CD8-positive, alpha-beta memory T cell (primary cell): ENCODE measurements at places on chromosomes 2 and 18.

GRCh38 chr2:128456281-128456680 lies 137.6 kb upstream of the HS6ST1 start:
- DNase-seq = no peak

GRCh38 chr2:104164721-104165252 lies 689.1 kb upstream of the POU3F3 start:
- no peak for DNase-seq

- DNase-seq = no peak
These were observed 14.7 kb upstream of the MRPL33 start for GRCh38 chr2:27756544-27757498.

DNA sequence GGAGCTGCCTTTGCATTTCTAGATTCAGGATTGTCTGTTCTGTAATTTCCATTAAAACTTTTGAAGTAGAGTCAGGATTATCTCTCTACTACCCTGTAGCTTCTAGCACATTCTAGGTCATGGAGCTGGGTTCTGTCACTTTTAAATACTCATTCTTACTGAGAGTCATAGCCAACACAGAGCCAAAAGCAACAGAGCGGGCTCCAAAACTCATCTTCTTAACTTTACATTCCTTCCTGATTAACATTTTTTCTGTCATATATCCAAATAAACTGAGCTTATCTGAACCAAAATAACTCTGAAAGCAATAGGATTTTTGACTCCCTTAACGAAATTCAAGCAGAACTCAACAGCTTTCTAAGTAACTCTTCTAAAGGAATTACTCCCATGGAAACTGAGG lies 12.9 kb downstream of the PREPL start:
- DNase-seq = no peak

DNA sequence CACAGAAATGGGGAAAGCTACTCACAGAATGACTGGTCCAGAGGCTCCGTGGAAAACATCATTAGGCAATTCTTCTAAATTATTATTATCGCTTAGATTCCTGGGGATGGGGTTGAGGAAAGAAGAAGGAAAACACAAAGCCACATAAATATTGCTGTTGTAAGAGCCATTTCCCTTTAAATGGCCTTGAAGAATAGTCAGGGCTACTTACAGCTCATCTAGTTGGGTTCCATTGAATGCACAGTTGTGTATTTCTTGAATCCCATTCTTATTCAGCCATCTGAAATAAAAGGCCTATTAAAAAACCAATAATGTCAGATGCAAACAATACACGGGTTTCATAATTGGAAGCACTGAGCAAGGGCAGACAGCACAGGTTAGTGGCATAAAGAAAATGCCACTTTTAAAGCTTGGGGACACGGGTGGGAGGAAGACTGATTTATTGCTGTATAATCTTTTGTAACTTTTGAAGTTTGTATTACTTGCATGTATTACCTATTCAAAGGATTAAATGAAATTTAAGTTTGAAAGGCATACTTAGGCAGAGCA lies 171.4 kb downstream of the FSHR start:
- no peak for DNase-seq

- no peak for DNase-seq
These were observed 13.1 kb downstream of the CFLAR start for GRCh38 chr2:201128933-201129505.

GRCh38 chr2:110876167-110876999 lies 144.0 kb downstream of the ACOXL start:
- DNase-seq = no peak

DNA sequence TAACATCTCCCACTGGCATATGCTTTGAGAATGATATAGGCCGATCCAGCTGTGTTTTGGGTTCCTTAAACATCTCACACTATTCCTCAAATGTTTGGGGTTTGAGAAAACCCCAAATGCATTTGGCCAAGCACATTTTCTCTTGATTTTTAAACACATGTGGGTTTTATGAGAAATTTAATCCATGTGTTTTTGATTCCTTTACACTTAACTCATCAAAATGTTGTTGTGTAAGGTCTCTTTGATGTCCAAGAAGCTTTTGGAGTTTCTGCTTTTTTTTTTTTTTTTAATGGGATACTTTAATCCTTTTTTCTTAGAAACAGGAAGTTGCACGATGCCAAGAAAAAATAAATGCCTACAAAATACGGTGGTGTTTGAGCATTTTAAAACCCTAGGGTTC lies 339.8 kb upstream of the TCF4 start:
- DNase-seq = no peak

GRCh38 chr2:60334610-60335009 lies 218.8 kb downstream of the BCL11A start:
- no peak for DNase-seq

DNA sequence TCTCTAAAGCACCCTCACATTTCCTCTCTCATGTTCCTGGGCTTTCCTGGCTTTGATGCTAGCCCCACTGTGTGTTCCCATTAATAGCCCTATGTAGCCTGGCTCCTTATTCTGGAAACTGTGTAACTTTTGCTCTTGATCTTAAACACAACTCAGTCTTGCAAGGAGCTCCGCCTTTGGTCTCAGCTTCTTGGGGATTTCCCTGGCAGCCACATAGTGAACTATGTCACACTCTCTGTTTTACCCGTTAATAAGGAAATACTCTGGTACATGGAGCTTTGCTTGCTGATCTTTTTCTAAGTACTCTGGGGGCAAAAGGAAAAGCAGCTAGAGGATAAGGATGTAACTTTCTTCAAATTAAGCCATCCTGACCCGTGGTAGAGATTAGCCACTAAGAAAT lies 259.3 kb downstream of the NEDD4L start:
- no peak for DNase-seq

GRCh38 chr18:50313031-50313607 lies 25.6 kb upstream of the CXXC1 start:
- DNase-seq = no peak
